ENCODE measurements at places on chromosomes 12 and 14.
A peak's percentile ranks its signal among the peaks of the same experiment; 100 is the strongest.

GRCh38 chr12:48390026-48390425 is 39.3 kb upstream of the ZNF641 start:
- DNase-seq = no peak

DNA sequence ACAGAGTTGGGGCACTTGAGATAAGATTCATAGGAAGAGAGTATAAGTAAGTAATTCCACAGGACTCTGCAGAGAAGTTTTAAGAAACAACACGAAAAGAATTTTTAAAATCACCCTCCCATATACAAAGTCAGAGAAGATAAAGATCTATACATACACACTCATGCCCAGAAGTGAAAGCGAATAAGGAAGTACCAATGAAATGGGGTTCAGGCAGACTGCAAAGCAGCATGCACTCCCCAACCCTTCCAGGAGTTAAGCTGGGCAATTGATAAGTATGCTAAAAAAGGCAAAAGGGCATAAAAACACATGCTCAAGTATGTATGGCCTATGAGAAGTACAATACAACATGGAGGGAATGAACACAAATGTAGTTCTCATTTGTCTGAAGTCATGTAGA is 246.2 kb upstream of the GRIP1 start:
- no peak for DNase-seq

- DNase-seq = no peak
Measured at GRCh38 chr14:83470959-83471695, 1937.5 kb upstream of the SEL1L start.

DNA sequence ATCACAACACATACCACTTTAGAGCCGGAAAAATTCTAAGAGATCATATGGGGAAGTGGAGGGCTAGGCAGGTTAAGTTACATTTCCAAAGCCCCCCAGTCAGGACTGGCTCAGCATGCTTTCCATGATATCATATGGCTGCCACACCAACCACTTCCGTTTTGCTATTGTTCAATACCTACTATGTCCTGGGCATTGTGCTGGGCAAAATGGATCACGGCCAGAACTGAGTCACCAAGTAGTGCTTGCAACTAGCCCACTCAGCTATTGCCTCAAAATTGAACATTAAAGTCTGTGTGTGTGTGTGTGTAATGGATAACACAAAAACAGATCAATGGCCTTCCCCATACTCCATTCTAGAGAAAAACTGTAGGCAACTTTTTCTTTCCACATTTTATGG is 22.7 kb downstream of the WIF1 start:
- DNase-seq = no peak

DNA sequence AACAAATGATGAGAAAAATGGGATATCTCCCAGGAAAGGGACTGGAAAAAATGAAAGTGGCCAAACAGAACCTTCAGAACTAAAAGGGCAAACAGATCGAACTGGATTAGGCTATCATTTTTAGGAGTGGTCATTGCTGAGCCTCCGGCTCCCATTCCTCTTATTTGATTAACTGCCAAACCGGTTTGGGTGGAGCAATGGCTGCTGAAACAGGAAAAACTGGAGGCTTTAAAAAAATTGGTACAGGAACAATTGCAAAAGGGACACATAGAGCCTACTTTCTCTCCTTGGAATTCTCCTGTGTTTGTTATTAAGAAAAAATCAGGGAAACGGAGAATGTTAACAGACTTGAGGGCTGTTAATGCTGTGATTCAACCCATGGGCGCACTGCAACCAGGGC is 49.7 kb downstream of the TNFAIP2 start:
- no peak for DNase-seq

- DNase-seq = peak; percentile 23
Measured at GRCh38 chr12:102811110-102811737, 105.8 kb downstream of the PAH start.

DNA sequence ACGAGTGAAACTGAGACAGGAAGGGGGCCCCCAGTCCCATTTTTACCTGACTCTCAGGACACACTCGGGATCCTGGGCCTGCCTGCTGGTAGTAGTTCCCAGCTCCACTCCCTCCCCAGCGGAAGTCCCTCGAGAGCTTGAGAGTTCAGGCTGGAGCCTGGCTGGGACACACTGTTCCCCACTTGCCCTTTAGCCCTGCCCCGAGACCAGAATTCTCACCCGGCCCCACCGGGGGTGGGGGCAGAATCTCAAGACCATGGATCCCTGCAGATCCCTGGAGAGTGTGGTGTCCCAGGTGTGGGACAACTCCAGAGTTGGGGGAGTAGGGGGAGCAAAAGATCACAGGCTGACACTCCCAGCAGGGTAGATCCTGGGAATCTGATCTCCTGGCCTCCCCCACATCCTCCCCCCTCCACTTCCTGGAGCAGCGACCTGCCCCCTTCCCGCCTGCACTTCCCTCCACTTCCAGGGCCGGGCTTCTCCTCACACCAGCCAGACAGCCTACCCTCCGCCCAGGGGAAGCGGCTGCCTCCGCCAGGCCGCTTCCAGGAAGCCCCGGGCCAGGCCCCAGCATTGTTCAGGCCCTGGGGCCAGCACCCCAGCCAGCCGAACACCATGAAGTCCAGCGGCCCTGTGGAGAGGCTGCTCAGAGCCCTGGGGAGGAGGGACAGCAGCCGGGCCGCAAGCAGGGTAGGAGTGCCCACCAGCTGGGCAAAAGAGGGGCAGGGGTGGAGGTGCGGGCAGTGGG is at the start of gene TNS2:
Gene TNS2, plus strand, starts transcription at position 495 of the 748 bp plus-strand sequence. Its CDS starts 121 bp downstream, at position 616.
- DNase-seq = peak; percentile 66

- no peak for DNase-seq
Measured at GRCh38 chr14:55964821-55965220, 153.4 kb upstream of the PELI2 start.

GRCh38 chr12:16246264-16246663 is 31.2 kb downstream of the SLC15A5 start:
- DNase-seq = no peak

GRCh38 chr12:126144603-126145002 is 1079.4 kb downstream of the AACS start:
- DNase-seq = no peak

GRCh38 chr12:109621211-109621694 is 47.7 kb downstream of the MVK start:
- DNase-seq = no peak

- no peak for DNase-seq
Measured at GRCh38 chr14:94945615-94946014, 175.7 kb upstream of the GSC start.

DNA sequence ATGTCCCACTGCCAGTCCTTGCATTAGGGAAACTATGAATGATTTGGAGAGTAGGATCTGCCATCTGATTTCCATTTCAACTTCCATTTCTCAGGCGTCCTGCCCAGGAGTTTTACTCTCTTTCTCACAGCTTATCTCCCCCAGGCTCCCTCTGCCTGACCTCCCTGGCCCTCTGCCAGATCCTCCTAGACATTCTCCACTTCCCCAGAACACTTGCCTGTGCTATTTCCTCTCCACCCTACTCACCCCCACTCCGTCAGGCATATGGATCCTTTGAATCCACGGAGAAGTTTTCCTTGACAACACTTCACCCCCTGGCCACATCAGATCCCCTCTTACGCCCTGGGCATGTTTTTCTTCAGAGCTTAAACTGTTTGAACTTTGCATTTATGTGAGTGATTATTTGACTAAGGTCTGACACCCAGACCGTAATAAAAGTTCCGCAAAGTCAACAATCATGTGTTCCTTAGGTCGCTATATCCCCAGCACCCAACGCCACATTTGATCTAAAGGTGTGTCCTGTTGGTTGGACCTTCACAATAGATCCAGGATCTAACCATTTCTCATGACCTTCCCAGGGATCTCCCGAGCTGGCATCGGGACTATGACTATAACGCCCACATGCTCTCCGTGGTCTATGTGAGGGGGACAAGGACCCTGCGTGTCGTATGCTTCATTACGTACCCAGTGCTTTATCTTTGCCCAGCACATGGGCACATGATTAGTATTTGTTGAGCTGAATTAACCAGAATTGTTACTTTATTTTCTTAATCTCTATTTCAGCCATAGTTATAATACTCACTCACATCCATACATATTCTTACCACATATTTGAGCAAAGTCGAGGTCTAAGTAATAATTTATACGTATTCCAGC is 255.8 kb upstream of the FOXN3 start:
- DNase-seq = no peak

DNA sequence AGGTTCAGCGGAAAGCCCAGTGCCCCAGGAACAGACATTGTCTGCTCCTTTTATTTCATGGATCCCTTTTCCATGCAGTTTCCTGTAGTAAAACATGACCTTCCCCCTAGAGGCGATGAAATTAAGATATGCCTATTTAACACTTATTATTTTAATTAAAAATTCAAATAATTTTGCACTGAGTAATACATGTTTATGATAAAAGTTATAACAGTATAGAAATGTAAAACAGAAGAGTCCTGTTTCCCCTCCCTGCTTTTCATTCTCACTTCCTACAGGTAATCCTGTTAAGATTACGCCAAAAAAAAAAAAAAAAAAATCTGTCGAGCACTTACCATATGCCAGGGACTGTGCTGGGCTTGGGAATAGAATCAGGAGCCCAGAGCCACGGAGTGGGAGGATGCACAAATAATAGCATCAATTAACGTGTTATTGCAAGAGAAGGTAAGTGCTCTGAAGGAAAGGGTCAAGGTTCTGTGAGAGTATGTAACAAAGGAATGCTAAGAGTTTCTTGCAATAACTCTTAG is 830 bp upstream of the LPCAT3 start:
- DNase-seq = no peak

- DNase-seq = no peak
Measured at GRCh38 chr12:66533767-66534166, 145.1 kb downstream of the GRIP1 start.

- no peak for DNase-seq
Measured at GRCh38 chr12:130220706-130221100, 58.4 kb downstream of the FZD10 start.

GRCh38 chr12:77337362-77337761 is 272.0 kb upstream of the E2F7 start:
- no peak for DNase-seq

DNA sequence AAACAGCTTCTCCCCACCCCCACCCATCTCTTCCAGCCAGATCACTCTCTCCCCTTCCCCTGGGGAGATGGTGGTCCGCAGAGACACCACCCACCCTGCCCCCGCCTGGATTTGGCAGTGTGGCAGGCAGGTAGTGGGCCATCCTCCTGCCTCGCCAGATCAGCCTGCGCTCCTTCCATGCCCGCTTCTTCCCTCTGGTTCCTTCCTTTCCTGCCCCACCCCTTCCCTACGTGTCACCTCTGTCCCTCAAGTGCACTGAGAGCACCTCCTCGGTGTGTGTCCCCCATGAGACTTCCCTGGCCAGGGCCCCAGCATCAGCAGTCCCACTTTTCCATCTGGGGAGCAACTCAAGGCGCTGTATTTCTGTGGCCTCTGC is 632 bp downstream of the NYNRIN start:
- DNase-seq = no peak

GRCh38 chr12:4959381-4959780 is 49.7 kb downstream of the KCNA1 start:
- no peak for DNase-seq

GRCh38 chr14:38951451-38951850 is 151.6 kb downstream of the SEC23A start:
- DNase-seq = peak; percentile 20

DNA sequence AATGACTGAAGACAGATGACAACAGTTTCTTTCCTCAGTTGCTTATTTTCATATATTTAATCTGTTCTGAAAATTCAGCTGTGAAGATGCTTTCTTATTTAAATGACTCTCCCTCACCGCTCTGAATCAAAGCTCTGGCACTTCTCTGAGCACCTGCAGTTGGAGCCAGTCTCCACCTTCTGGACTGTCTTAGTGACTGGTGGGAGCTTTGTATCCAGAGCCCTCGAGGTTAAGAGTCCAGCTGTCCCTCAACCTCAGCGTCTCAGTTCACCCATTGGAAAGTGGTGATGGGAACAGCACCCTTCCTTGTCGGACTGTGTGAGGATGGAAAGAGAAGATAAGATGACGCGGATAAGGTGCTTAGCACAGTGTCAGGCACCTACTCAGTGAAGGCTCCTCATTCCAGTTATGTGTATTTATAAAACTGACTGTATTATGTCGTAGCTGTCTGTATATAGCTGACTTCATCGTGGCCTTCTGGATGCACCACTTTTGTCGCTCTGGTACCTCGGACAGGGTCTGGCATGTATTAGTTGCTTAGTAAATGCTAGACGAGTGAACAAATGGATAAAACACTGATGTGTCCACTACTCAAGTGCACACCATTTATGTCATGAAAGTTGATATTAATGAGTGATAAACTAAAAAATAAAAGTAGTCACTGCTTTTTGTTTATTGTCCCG is 34.5 kb downstream of the ELK3 start:
- DNase-seq = no peak

DNA sequence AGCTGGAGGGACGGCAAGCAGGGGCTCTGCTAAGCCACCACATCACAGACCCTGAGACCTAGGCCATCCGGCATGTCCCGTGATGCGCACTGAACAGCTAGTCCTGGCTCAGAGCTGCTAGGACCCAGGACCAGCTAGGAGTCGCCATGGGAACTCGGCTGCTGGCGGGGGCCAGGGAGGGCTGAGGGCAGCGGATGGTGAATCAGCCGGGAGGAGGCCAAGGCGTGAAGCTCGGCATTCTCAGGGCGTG is 5.1 kb downstream of the AHNAK2 start:
- DNase-seq = peak; percentile 92

DNA sequence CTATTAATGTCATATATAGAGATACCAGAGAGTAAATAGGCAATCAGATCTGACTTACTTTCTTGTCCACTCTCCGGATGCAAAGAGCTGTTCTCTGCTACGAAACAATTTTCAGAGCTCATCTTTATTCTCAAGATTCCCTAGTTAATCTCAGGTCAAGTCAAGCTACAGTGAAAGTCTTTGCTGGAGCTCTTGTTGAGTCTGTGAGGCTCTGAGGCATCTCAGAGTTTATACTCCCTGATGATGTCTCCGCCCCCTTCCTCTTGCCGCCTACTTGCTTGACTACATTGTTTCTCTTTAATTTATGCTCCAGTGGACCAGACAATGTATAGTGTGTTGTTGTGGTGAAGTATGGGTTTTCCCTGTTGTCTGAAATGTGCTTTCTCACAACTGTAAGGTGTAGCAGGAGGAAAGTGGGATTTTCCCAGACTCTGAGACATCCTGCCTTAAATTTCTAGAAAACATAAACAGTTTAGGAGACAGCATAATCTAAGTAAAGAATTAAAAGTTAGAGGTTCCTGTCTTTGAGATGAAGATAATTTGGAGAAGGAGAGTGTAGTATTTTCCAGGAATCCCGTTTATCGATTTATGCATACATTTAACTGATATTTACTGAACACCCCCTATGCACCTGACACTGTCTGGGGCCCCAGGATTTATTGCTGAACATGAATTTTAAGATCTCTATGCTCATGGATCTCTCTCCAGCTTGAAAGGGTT is at the start of gene CD69:
Gene CD69, minus strand, starts transcription at position 203 of the 720 bp plus-strand sequence. Its CDS starts 81 bp downstream, at position 122.
- no peak for DNase-seq

- DNase-seq = no peak
Measured at GRCh38 chr14:59828276-59828675, 42.3 kb downstream of the RTN1 start.

- DNase-seq = no peak
Measured at GRCh38 chr14:31902002-31902401, 175.1 kb upstream of the ARHGAP5 start.

Data from HTR-8/SVneo (cell line).